GF-D8 (cell line): ENCODE measurements at places on chromosomes 7 and 10.

DNA sequence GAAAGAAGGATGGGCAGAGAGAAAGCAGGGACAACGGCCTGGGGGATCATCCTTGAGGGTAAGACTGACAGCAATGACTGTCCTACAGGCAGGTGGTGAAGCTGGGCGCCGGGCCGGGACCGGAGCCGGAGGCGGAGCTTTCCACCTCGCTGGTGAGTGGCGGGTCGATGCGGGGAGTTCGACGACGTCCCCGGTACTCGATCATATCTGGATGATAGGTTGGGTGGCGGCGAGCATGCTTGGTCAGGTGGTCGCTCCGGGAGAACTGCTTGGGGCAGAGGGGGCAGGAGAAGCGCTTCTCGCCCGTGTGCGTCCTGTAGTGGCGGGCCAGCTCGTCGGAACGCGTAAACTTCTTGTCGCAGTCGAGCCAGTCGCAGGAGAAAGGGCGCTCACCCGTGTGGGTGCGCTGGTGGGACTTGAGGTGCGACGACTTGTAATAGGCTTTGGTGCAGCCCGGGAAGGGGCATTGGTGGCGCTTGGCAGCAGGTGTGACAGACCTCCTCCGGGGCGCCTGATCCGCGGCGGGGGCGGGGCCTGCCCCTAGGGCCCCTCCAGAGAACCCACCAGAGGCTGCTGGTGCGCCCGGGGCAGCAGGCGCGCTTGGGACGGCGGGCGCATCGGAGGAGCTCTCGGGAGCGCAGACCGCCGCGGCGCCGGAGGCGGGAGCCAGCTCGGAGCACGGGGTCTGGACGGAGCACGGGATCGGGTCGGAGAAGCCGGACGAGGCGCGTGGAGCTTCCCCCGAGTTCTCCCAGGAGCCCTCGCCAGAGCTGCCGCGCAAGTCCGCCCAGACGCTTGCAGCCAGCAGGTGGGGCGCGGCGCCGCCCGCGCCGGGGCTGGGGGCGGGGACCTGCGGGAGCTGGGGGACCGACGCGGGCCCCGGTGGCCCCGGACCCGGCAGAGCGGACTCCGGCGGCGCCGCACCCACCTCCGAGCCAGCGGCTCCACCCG is 752 bp downstream of the KLF14 start:
- no peak for DNase-seq

DNA sequence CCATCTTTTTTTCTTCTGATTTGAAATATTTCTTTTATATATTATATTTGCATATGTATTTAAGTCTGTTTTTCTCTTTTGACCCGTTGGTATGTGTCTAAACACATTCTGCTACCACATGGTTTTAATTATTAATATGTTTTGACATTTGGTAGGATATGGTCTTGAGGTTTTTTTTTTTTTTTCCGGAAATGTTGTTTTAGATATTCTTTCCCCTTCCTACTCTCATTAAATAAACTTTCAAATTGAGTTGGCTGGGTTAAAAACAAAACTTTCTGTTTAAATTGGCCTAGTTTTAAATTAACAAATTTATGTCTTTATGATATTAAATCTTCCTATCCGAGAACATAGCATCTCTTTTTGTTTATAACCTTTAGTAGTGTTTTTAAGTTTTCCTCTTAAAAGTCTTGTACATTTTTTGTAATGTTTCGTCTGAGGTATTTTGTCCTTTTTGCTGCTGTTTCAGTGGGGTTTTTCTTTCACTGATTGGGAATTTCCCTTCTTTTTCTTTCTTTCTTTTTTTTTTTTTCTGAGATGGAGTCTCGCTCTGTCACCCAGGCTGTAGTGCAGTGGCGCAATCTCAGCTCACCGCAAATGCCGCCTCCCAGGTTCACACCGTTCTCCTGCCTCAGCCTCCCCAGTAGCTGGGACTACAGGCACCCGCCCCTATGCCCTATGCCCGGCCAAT is 25.4 kb downstream of the STAM start:
- no peak for DNase-seq

GRCh38 chr7:129083525-129083924 is 28.6 kb upstream of the TNPO3 start:
- no peak for DNase-seq

- DNase-seq, result no peak
Measured at GRCh38 chr10:104151737-104152136, 29.8 kb downstream of the SFR1 start.

DNA sequence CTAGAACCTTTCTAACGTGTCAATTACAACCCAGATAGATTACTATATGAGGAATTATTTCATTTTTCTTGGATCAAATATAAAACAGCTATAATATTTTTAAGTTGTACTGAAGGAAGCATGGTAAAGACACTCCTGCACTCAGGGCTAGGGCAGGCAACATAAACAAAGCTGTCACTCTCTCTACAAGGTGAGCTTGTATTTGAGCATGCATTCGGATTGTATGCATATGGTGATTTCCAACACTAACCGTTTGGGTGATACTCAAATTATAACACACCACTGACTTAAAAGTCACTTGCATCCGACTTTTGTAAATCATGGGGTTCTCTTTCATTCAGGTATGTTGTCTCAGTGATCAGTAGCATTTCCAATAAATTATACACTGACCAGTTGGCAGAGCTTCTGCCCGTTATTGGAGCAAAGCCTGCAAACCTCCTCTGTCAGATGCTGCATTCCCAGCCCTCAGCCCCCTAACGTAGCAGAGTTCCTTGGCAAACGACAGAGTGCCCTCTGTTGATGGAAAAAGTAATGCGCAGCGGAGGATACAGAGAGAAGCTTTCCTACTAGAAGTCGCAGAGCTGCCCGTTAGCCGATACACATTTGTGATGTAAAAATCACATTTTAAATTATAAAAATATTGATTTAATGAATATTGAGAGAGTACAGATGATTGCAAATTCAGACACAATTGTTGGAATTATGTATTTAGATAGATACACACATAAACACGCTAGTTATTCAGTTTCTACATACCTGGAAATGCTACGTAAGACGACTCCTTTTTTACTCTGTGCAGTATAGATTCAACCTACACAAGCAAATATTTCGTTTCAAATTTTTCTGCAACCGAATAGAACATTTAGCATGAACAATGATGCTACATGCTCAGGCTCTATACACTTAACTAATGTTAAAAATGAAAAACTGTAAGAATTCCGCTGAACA is 173.9 kb upstream of the SP4 start:
- no peak for DNase-seq

GRCh38 chr7:47649919-47650318 is 68.0 kb upstream of the TNS3 start:
- no peak for DNase-seq

- no peak for DNase-seq
Measured at GRCh38 chr7:41451826-41452225, 251.1 kb downstream of the INHBA start.

- no peak for DNase-seq
Measured at GRCh38 chr7:15866753-15867152, 180.3 kb upstream of the MEOX2 start.

- DNase-seq, result no peak
Measured at GRCh38 chr7:69817121-69817520, 218.8 kb downstream of the AUTS2 start.

DNA sequence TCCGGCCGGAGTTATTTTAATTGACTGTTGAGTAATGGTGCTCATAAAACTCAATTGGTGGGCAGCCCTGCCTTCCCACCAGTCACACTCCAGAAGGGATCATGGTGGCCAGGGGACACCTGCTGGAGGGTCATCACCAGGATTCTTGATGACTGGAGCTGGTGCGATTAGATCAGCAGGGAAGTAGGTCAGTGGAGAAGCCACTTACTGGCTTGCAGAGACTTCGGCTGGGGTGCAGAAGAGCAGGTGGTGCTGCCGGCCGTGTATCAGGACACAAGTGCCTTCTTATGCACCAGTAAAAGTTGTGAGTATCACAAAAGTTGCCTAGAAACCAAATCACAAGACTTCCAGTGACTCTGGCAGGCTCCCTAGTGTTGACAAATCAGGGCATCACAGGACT is 82.6 kb upstream of the CHCHD3 start:
- DNase-seq, result no peak

- no peak for DNase-seq
Measured at GRCh38 chr7:15593382-15593781, 31.6 kb upstream of the AGMO start.

GRCh38 chr7:5584821-5585220 is 161.2 kb upstream of the TNRC18 start:
- DNase-seq, result no peak

GRCh38 chr10:116170815-116171250 is 102.2 kb downstream of the GFRA1 start:
- no peak for DNase-seq

DNA sequence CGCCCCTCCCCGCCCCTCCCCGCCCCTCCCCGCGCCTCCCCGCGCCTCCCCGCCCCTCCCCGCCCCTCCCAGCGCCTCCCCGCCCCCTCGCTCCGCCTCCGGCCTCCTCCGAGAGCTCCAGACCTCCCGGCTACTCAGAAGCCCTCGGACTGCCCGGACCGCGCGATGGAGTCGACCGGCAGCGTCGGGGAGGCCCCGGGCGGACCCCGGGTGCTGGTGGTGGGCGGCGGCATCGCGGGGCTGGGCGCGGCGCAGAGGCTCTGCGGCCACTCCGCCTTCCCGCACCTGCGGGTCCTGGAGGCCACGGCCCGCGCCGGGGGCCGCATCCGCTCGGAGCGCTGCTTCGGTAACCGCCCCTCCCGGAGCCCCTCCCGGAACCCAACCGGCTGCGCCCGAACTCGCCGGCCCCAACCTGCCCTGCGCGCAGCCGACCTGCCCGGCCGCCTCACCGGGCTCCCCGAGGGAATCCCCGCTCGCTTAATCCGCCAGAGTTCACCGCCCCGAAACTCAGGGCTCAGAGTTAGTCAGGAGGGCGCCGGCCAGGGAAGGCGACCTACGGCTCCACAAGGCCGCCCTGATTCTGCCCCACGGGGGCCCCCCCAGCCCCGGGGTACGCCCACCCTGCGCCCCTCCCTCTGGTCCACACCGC is at the start of gene PAOX:
TSS of gene PAOX (plus strand) at position 111 of the 649 bp plus-strand sequence. CDS start at position 166, 55 bp downstream.
- no peak for DNase-seq

DNA sequence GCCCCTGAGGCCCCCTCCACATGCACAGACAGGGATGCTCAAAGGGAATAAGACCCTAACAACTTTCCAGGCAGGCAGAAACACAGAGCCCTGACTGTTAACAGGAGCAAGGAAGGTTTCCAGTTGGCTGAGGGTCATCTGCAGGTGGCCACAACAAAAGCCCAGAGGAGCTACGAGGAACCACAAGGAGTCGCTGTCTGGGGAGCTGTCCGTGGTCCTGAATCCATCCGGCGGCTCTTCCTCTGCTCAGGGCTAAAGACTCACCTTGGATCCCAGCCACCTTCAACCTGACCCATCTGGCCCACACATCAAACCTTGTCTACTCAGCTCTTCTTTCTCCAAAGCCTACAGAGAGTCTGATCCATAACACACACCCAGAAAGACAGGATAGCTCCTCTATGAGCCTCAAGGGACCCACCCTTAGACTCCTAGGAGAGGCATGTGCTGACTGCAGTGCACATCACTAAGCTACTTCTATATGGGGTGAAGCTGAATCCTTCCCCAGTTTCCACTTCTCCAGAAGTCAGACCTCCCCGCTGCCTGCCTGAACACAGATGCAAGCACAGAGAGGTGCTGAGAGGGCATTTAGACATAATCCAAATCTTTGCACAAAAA is 104.0 kb downstream of the SLIT1 start:
- DNase-seq, result no peak

DNA sequence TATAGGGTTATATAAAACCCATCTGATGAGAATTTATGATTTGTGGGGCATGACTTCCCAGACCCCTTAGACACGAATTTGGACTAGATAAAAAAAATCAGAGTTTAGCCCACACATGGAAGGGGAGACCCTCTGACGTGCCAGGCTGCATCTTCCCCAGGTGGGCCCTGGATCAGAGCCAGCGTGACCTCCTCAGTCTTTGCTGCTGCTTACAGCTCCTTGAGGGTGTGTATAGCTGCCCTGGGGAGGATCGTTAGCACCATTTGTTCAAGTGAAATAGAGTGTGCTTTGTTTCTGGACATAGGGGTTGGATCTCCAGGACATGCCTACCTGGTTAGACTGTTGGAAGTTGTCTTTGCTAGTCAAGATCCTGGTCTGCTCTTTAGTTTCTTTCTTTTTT is 54.2 kb downstream of the DOCK1 start:
- no peak for DNase-seq

DNA sequence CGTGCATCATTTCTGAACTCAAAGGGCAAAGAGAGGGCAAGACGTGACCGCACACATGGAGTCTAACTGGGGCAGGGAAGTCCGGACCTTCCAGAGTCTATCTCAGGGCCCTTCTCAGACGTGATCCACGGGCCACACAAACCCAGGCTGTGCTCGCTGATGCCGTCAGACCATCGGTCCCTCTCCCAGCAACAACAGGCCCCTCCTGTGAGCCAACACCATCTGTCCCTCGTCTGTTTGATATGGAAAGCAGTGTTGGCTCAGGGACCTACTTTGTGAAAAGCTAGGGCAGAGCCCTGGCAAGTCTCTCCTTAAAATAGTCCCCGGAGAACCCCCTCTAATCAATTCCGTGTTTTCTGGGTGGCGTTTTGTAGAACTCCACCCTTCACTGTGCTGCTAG is 208.8 kb downstream of the TCERG1L start:
- no peak for DNase-seq

GRCh38 chr7:138008588-138009349 is 6.9 kb upstream of the CREB3L2 start:
- no peak for DNase-seq

DNA sequence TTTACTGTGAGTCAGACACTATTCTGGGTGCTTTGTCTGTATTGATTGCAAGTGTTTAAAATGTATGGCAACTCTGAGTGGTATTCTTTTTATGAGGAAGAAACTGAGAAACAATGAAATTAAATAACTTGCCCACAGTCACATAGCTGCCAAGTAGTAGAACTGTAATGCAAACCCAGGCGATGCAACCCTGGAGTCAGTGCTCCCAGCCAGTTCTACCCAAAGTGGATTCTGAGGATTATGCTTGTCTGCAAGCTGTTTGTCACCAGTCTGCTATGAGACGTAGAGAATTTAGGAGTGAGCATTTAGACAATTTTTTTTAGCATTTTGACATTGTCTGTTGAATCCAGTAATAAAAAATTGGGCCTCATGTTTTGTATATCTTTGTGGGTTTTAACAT is 306.0 kb upstream of the LRGUK start:
- DNase-seq, result no peak

DNA sequence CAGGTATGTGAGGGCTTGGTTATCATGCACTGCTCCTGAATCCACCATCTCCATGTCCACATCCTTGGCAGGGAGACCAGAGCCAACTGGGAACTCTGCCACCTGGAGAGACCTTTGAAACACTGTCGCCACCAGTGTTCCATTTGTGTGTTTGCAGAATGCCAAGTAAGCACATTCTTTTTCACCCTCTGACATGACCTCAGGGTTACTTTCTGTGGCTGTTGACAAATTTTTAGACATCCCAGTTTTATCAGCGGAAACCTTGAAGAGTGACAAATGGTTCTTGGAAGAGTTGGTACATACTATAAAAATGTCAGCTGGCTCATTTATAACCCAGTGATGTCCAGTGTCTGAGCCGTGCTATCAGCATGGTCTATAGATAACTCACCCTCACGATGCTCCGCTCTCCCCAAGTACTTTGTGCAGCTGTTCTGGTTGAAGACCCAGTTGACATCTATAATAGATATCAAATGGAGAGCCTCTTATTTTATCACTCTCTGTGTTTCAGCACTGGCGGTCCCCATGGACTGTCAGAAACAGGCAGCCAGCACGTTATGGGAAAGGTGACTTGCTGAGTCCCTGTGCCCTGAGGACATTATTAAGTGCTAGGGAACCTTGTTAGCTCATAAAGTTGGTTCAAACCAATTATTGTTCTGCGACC is 563.1 kb upstream of the GALNT17 start:
- DNase-seq, result no peak
